Urinary bladder (tissue), 4 donors: ENCODE measurements at places on chromosomes 6 and 20.

- DNase-seq: no peak
Observed at GRCh38 chr6:26158076-26158580, 70.9 kb downstream of the HFE start.

GRCh38 chr6:123333000-123333756, 303.6 kb downstream of the TRDN start:
- no peak for DNase-seq

GRCh38 chr20:38023181-38024001, 9.9 kb downstream of the TTI1 start:
- no peak for DNase-seq

- DNase-seq: no peak
Observed at GRCh38 chr20:50055524-50056083, 57.3 kb downstream of the UBE2V1 start.
